ENCODE measurements at places on chromosomes 16 and 17.
A peak's percentile ranks its signal among the peaks of the same experiment; 100 is the strongest.

- no peak for DNase-seq
Observed at GRCh38 chr17:82116246-82116645, 18.2 kb upstream of the FASN start.

- DNase-seq, result peak; percentile 60
Observed at GRCh38 chr17:39663688-39664580, 1.2 kb upstream of the TCAP start.

- no peak for DNase-seq
Observed at GRCh38 chr16:26365161-26365940, 673.6 kb downstream of the HS3ST4 start.

- DNase-seq, result no peak
Observed at GRCh38 chr16:29761882-29762281, 16.1 kb upstream of the C16orf54 start.

DNA sequence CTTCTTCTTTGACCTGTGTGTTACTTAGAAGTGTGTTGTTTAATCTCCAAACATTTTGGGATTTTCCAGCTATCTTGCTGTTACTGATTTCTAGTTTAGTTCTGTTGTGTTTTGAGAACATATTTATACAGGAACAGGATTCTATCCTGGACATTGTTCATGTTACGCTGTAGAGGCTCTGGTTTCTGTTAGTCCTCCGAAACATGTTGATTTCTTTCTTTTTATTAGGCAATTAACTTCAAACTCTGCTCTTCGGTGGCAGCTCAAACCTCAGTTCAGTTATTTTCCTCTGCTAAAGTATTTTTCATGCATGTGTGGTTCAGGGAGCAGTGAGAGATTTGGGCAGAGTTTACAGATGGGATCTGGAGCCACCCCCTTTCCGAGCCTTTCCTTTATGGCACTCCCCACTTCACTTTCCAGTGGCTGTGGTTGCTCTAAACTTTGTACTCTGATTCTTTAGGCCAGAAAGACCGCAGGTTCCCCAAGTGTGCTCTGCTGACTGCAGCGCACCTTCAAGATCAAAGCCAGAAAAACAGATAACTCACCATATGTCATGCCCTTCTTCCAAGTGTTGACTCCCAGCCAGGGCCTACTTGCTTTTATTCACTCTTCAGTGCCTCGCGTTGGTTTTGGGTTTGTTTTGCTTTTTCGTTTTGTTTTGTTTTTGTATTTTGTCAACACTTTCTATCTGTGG, 77.6 kb upstream of the KSR1 start:
- DNase-seq, result no peak

- DNase-seq, result peak; percentile 70
Observed at GRCh38 chr17:50956750-50957523, 90.8 kb upstream of the TOB1 start.

DNA sequence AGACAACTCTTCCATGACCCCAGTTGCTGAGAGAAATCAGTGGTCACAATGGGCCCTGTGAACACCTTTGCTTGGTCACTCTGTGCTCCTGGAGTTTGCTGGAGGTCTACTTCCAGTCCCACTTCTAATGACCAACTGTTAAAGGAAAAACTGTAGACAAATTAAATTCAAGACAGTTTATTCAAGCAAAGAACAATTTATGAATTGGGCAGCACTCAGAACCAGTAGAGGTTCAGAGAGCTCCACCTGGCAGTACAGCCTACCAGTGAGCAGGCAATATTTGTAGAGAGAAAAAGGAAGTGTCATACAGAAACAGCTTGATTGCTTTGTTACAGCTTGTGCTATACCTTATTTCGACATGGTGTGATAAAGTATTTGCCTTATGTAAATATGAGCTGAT, 116.5 kb downstream of the HS3ST3B1 start:
- no peak for DNase-seq

- DNase-seq, result no peak
Observed at GRCh38 chr16:87043231-87044031, 273.8 kb downstream of the C16orf95 start.

DNA sequence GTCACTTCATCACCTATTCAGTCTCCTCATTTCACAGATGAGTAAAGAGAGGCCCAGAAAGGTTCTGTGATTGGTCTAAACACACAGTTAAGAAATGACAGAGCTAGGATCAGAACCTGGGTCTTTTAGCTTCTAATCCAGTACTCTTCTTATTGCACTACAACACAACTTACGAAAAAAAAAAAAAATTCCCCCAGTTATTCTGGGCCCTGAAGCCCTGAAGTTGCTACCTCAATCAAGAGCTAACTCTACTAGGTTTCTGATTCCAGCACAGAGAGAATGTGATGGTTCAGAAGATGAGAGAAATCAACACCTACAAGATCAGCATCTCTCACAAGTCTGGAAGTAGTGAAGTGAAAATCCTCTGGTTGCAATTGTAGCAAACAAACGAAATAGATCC, 37.3 kb downstream of the GRB7 start:
- no peak for DNase-seq

DNA sequence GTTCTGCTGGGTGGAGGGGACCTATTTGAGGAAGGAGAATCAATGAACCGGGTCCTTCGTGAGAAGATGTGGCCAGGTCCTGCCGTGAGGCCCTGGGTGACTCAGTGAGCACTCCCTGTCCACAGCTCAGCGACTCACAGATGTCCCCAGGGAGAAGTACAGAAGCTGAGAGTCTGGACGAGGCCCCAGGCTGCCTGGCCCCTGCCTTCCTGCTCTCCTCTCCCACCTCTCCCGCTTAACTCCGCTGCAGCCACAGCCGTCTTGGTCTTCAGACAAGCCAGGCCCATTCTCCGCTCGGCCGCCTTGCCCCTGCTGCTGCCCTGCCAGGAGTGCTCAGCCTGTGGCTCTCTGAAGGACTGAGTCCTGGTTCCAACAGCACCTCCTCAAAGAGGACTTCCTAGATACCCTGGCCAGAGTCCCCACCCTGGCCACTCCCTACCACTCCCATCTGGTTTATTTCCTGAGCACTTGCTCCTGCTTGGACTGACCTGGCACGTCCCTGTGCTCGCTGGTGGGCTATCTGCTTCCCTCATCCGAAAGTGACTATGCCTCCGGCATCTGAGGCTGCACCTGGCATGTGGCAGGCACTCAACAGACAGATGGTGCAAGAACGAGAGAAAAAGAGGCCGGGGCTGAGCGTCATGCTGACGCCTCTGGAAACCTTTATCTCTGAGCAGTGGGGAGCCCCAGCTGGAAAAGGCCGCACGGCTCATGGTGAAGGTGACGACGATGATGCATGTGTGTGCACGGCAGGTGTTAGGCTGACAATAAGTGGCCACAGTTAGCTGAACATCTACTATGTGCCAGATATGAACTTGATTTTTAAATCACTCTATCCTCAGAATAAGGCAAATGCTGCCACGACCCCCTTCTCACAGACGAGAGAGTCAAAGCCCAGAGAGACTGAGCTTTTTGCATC, 9.2 kb upstream of the TNFRSF13B start:
- DNase-seq, result no peak

GRCh38 chr16:53895851-53896250, 191.9 kb downstream of the FTO start:
- DNase-seq, result no peak

- no peak for DNase-seq
Observed at GRCh38 chr16:57818377-57819064, 16.2 kb upstream of the KIFC3 start.

GRCh38 chr16:61934601-61935000, 101.6 kb downstream of the CDH8 start:
- DNase-seq, result no peak

- DNase-seq, result no peak
Observed at GRCh38 chr17:59666235-59666634, 41.0 kb downstream of the PTRH2 start.

DNA sequence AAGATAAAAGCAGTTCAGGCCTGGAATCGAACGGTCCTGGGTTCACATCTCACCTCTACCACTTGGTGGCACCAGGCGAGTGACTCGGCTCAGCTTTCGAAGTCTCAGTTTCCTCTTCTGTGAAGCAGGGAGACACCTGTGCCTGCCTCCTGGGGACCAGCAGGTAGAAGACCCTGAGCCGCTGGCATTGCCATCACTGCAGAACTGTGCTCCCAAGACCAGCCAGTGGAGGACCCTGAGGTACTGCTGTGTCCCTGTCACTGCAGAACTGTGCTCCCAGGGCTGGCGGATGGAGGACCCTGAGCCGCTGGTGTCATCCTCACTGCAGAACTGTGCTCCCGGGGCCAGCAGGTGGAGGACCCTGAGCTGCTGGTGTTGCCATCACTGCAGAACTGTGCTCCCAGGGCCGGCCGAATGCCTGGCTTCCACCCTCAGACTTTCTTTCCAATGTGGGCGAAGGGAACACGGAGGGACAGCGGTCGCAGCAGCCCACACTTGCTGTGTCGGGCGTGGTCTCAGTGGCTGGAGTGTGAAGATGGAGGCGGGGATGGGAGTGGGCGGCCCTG, 8.7 kb upstream of the SLC7A5 start:
- no peak for DNase-seq

DNA sequence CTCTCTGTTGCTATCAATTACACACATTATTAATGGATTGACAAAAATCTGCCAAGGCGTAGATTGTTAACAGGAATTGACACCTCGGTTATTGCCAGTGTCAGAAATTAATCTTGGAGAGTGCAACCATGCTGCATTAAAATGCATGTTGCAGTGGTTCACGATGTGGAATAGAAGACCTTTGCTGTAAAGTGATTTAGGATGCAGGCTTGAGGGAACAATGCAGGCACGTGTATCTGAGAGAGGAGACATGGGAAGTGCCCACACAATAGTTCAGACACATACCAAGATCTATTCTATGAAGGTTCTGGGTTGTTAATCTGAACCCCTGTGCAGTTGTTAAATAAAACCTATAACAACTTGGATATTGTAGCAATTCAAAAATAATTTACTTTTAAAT, 1032.8 kb upstream of the CDH8 start:
- DNase-seq, result no peak

GRCh38 chr16:66651474-66651765, 45.1 kb downstream of the CMTM4 start:
- DNase-seq, result no peak

- no peak for DNase-seq
Observed at GRCh38 chr16:1773703-1774447, 941 bp upstream of the MRPS34 start.

GRCh38 chr17:60527701-60528100, 1.7 kb upstream of the APPBP2 start:
- no peak for DNase-seq

DNA sequence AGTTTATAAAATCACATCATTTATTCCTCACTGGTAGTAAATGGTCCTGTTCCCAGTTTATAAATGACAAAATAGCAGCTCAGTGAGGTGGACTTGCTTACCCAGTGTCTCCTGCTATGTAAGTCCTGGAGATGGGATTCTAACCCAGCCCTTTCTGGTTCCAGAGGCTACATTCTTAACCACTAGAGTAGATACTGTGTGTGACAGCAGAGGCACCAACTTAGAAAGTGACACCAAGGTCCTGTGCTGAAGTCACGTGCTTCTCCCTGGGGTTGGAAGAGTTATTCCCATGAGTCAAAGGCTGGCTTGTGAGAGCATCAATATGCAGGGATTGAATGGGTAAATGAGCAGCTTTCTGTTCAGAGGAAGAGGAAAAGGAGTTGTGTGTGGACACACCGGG, 167.3 kb upstream of the IRX3 start:
- DNase-seq, result no peak

- no peak for DNase-seq
Observed at GRCh38 chr17:2023692-2024571, 1.2 kb downstream of the RTN4RL1 start.

DNA sequence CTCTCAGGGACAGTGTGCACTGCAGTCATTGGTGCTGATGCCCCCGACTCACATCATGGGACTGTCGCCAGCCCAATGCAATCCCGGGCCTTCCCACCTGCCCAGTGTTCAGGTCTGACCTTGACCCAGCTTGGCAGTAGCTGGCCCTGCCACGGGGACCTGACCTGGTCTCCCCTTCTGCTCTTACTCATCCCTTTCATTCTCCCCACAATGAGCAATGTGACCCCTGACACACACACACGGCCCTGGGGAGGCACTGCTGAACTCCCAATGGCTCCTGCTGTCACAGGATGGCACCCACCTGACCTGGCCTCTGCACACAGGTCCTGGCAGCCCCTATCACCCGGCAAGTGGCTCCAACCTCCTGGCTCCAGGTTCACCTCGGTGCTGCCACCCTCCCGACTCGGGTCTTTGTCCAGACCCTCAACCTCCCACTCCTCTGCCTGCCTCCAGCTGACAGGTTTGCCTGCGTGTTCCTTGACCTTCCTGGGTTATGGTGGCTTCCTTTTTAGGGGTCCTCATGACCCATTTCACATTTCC, 6.6 kb downstream of the CD300C start:
- no peak for DNase-seq

DNA sequence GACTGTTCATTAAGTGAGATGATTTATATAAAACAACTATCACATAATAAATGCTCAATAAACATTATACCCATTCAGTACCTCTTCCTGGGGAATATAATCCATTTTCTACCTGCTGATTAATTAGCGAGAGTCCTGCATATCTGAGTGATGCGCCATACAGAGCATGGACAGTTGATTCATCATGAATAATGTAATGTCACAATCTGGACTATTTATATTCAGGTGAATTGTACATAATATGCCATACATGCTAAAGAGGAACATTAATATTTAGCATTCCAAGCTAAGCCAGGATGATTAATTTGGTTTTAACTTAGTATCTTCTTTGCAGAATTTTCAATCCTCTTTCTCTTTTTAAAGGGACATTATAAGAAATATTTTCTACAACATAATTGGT, 362.0 kb upstream of the XYLT1 start:
- no peak for DNase-seq

DNA sequence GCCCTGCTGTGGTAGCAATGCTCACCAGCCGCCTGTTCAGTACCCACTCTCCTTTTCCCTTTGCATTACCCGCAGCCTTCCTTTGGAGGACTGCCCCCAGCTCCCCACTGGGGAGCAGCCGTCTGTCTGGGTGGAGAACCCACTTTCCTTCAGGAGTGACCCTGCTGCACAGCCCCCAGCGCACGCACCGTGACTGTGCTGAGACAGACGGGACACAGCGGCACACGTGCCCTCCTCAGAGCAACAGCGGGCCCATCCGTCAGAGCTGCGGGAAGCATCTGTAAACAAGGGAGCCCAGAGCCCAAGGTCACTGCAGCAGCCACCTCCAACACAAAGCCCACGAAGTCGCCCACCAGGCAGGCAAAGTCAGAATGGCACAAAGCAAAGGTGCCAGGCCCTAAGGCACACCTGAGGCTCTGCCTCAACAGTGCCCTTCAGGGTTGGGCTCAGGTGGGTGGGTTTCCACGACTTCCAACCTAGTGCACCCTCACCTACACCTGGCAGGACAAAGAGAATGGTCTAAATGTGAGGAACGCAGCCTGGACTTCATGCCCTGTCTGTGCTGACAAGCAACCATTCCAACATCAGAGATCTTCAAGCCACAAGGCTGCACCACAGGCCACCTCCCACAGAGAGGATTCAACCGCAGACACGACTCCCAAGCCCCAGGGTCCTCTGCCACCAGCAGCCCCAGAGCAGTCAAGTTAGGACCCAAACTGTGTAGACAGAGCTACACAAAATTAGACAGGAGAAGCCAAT, 9.9 kb downstream of the AXIN1 start:
- no peak for DNase-seq

GRCh38 chr16:24580665-24581064, 41.3 kb downstream of the RBBP6 start:
- DNase-seq, result no peak

Data from HT-29 (cell line).